ENCODE measurements at places on chromosomes 3 and 15. TPM values are rescaled to one million over a fixed set of nuclear protein-coding genes. Genes with fewer than 3 reads are reported as not detected.

SEMA5B gene
- total RNA-seq = 20.7 TPM

DNA sequence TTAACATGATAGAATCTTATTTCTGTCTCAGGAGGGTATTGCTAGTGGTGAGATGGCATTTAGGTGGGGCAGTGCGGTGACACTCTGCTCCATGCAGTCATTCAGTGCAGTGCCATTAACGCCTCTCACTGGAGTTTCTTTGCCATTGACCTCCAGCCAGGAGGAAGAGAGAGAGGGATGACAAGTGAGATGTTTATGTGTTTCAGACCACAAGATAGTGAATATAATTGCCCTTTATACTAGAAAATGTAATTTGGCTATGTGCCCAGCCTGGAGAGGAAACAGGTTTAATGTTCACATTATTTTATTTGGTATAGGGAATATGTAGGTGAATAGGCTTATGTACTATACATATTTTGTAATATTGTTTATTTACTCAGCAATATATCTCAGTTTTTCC is 84.5 kb downstream of the ZIC1 start:
- no peak overlapping the region for H3K27ac ChIP-seq
- no peaks in the 10 kb centered on the region for H3K27me3 ChIP-seq
- H3K4me3 ChIP-seq = no peak overlapping the region
- no peak for DNase-seq
- H3K36me3 ChIP-seq = no peaks in the 10 kb centered on the region
- no peaks in the 10 kb centered on the region for H3K4me1 ChIP-seq

- H3K4me3 ChIP-seq = no peak overlapping the region
- DNase-seq = no peak
- no peaks in the 10 kb centered on the region for H3K36me3 ChIP-seq
- peaks cover 6% of the 10 kb centered on the region for H3K4me1 ChIP-seq
- H3K27ac ChIP-seq = no peak overlapping the region
- no peaks in the 10 kb centered on the region for H3K27me3 ChIP-seq
Measured at GRCh38 chr15:48063411-48063985, 57.3 kb upstream of the SLC24A5 start.

GRCh38 chr3:62940771-62941563 is 65.8 kb upstream of the CADPS start:
- peaks cover 3% of the 10 kb centered on the region for H3K27me3 ChIP-seq
- H3K4me3 ChIP-seq = no peak overlapping the region
- H3K36me3 ChIP-seq = peaks cover 11% of the 10 kb centered on the region
- no peak for DNase-seq
- H3K4me1 ChIP-seq = peaks cover 16% of the 10 kb centered on the region
- peak overlapping the region; percentile 32 for H3K27ac ChIP-seq

MINAR1 gene
- 0.80 TPM for total RNA-seq

GRCh38 chr15:43824302-43825246 is at the start of gene MFAP1:
Gene MFAP1 (minus strand): TSS chr15:43824690. CDS start chr15:43824569, 121 bp downstream.
- peaks cover 12% of the 10 kb centered on the region for H3K4me1 ChIP-seq
- peaks cover 28% of the 10 kb centered on the region for H3K36me3 ChIP-seq
- peak; percentile 81 for DNase-seq
- H3K27me3 ChIP-seq = peaks cover 24% of the 10 kb centered on the region
- H3K4me3 ChIP-seq = peak within 1 kb of the TSS; percentile 95
- peak within 1 kb of the TSS; percentile 99 for H3K27ac ChIP-seq

- H3K4me3 ChIP-seq = no peak overlapping the region
- H3K27me3 ChIP-seq = peaks cover 2% of the 10 kb centered on the region
- DNase-seq = no peak
- peaks cover 5% of the 10 kb centered on the region for H3K4me1 ChIP-seq
Measured at GRCh38 chr3:138092023-138092422, 23.4 kb downstream of the DZIP1L start.

DNA sequence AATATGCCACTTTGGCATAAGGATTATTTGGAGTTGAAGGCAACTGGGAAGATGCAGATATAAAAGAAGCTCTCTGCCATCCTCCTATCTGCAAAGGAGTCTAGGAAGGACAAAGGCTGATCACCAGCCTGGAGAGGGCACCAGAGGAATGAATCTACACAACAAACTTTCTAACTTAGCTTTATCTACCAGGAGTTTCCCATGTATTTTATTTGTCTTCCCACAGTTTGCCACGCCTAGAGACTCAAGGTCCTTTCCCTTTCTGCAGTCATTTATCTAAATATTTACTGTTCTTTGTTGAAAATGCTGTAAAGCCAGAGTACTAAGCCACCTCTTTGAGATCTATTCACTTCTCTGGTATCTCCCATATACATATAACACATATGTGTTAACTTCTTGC is 32.2 kb downstream of the GPR176 start:
- no peaks in the 10 kb centered on the region for H3K27me3 ChIP-seq
- peak overlapping the region; percentile 38 for H3K4me3 ChIP-seq
- peaks cover 86% of the 10 kb centered on the region for H3K4me1 ChIP-seq
- H3K36me3 ChIP-seq = peaks cover 18% of the 10 kb centered on the region
- no peak for DNase-seq

GRCh38 chr3:171833789-171834460 is 9.2 kb upstream of the TMEM212 start:
- no peaks in the 10 kb centered on the region for H3K36me3 ChIP-seq
- H3K4me3 ChIP-seq = no peak overlapping the region
- H3K27ac ChIP-seq = no peak overlapping the region

SNX4 gene
- 23.2 TPM for total RNA-seq

- no peak overlapping the region for H3K4me3 ChIP-seq
- no peaks in the 10 kb centered on the region for H3K27me3 ChIP-seq
- H3K4me1 ChIP-seq = no peaks in the 10 kb centered on the region
- no peak for DNase-seq
- H3K36me3 ChIP-seq = no peaks in the 10 kb centered on the region
Measured at GRCh38 chr3:74500257-74500656, 114.2 kb downstream of the CNTN3 start.

DNA sequence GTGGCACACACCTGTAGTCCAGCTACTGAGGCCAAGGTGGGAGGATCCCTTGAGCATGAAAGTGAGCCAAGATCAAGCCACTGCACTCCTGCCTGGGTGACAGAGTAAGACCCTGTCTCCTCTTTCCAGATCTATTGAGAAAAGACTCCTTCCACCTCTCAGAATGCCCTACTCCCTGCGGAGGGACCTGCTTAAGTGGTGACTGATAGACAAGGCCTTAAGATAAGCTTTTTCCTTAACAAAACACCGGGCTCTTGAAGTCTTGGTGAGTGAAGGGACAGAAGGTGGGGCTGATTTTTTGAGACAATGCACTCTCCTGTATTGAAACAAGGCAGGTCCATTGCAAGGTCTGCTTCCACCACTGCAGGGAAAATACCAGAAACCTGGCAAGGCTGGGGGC is 338.4 kb upstream of the FRG2C start:
- no peaks in the 10 kb centered on the region for H3K36me3 ChIP-seq
- H3K27me3 ChIP-seq = no peaks in the 10 kb centered on the region
- no peak overlapping the region for H3K4me3 ChIP-seq

CRYGS gene
- 2.9 TPM for total RNA-seq

- H3K4me1 ChIP-seq = peaks cover 10% of the 10 kb centered on the region
- no peak overlapping the region for H3K27ac ChIP-seq
- H3K4me3 ChIP-seq = no peak overlapping the region
- peaks cover 15% of the 10 kb centered on the region for H3K27me3 ChIP-seq
- no peak for DNase-seq
Measured at GRCh38 chr3:58180940-58181587, 29.7 kb downstream of the DNASE1L3 start.

DNA sequence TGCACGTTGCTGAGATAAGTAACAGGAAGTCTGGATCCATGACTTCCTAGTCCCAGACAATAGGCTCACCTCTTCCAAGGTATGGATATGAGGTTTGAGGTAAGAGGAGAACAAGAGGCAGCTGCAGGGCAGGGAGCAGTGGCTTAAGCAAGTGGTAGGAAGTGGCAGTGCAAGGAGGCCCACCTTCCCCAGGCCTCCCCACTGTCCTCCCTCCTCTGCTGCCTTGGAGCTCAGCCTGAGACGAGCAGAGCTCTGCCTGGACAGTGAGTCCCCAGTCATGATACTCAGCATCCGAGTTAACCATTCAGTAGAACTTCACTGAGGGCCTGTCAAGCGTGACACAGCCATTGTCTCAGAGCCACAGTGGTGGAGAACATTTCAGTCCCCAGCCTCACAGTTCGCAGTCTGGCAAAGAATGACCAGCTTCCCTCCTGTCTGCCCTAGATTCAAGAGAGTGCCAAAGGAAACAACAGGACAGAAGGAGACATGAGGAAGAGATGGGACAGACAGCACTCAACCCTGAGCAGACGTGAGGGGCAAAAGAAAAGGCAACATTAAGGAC is 41.4 kb upstream of the BOC start:
- peaks cover 18% of the 10 kb centered on the region for H3K4me1 ChIP-seq
- no peaks in the 10 kb centered on the region for H3K27me3 ChIP-seq
- H3K27ac ChIP-seq = no peak overlapping the region
- no peak overlapping the region for H3K4me3 ChIP-seq

DNA sequence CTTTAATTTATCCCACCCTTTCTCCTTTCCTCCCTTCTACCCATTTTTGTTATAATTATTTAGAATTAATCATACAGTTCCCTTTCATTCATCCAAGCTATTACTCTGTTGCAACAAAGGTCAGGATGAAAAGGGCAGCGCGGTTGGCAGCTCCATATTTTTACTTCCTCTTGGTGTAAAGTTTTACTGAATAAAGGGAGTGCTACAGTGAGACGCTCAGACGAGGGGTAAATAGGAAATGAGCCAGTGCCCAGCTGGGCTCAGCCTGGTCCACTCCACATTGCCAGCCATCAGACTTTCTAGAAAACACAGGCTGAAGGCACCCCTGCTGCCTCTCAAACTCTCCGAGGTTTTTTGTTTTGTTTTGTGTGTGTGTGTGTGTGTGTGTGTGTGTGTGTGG is 21.9 kb upstream of the ZBTB38 start:
- H3K27ac ChIP-seq = no peak overlapping the region
- H3K4me1 ChIP-seq = peaks cover 7% of the 10 kb centered on the region
- no peak overlapping the region for H3K4me3 ChIP-seq
- DNase-seq = no peak

PATL2 gene
- 1.2 TPM for total RNA-seq

DNA sequence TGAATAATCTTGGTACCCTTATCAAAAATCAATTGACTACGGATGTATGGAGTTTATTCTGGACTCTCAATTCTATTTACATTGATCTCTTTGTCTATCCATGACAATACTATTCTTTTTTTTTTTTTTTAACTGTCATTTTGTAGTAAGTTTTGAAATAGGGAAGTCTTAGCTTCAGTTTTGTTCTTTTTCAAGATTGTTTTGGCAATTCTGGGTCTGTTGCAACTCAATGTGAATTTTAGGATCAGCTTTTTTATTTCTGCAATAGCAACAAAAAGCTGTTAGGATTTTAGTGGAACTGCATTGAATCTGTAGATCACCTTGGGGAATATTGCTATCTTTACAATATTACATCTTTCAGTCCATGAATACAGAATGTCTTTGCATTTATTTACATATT is 21.4 kb downstream of the BTLA start:
- no peak overlapping the region for H3K4me3 ChIP-seq
- no peaks in the 10 kb centered on the region for H3K27me3 ChIP-seq
- H3K4me1 ChIP-seq = peaks cover 18% of the 10 kb centered on the region
- H3K27ac ChIP-seq = no peak overlapping the region

DNA sequence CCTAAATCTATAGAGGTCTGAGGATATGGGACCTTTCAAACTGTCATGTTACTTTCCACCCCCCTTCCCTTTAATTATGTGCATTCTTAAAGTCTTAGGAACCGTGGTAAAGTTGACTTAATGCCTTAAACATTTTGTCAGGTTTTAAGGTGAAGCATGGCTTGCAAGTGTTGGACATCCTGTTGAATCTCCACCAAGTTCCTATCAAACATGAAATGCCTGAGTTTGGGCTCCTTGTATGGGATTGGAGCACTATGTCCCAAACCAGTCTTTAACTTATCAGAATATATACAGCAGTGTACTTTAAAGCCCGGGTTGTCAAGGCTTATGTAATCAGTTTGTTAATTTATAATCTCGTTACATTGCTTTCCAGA is 1.1 kb downstream of the SNRK start:
- H3K4me3 ChIP-seq = peak overlapping the region; percentile 94
- peak overlapping the region; percentile 81 for H3K27ac ChIP-seq
- H3K4me1 ChIP-seq = peaks cover 42% of the 10 kb centered on the region
- H3K36me3 ChIP-seq = no peaks in the 10 kb centered on the region
- peaks cover 3% of the 10 kb centered on the region for H3K27me3 ChIP-seq

Data from WTC11 (cell line).